ENCODE measurements at places on chromosomes 6 and 20.

- no peak for DNase-seq
These were observed 602.3 kb upstream of the MMS22L start for GRCh38 chr6:97885325-97885724.

GRCh38 chr6:26087284-26088115, at the start of gene HFE:
Gene HFE (plus strand): TSS chr6:26087429. CDS start chr6:26087441, 12 bp downstream.
- DNase-seq: no peak

DNA sequence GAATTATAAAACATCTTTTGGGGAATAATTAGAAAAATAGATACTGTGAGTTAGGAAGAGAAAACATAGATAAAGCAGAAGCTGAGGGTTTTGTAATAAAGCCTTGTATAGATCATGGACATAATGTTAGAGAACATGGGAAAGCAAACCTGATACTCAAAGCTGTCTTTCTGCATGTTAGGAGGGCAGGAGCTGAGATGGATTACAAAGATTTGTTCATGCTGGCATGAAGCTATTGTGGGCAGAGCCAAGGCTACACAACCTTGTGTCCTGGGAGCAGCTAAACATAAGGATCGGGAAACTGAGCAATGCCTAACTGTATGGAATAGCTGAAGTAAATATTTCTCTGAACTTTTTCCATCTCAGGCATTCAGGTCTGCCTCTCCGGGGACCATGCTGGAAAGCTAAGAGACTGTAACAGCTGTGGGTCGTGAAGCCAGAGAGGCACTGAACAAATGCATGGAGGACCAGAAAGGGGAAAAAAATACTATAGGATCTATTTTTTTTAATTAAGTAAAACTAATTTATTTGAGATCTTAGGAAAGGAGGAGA, 28.2 kb upstream of the CNKSR3 start:
- DNase-seq: no peak

DNA sequence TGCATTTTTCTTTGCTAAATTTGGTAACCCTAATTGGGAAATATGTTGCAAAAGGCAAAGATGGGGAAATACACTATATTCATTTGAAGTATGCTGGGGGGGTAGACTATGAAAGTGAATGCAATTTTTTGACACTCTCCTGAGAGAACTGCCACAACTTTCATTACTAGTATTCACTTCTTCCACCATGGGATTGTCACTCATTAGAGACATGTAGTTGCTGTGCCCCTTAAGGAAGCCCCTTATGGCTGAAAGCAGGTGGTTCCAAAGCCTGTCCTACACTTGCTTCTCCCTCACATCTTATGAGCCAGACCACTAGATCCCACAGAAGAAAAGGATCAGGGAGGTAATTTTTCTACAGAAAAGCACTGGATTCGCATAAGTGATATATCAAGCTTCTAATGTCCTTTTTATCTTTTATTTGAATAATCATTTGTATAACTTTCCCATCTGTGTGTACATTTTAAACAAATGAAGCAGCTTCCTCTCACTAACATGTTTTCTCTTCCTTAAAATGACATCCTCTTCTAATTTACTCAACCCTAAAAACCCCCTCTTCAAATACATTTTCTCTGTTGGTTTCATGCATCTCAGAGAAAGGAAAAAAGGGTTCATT, 83.8 kb downstream of the GCLC start:
- peak; percentile 34 for DNase-seq

DNA sequence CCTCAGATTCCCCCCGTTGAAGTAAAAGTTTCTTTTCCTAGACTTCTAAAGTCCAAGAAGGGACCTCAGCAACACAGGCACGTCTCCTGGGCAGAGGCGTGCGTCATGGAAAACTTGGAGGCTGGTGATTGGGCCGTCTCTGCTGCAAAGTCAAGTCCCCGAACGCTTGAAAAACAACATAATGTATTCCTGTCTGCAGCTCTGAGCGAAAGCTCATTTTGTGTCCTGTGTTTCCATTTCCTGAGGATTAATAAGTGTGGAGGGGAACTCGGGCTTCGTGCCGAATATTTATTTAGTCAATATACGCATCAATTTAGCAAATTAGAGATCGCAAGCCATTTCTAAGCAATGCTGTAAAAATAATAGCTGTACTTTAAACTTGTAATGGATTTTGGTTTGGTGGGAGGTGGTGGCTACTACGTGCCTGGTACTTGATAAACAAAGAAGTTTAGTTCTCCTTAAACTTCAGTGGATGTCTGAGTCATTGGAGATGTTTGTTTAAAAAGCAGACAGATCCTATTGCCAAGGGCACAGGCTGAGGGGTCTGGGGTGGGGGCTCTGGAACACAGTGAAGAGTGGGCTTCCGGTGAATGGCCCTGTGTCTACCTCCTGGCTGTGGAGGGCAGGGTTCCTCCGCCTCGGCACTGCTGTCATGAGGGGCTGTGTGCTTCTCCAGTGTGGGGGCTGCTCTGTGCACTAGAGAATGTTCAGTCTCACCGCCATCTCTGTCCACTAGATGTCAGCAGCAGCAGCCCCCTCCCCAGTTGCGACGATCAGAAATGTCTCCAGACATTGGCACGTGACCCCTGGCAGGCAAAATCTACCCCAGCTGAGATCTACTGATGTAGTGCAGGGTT, 21.8 kb downstream of the PCK1 start:
- DNase-seq: no peak

DNA sequence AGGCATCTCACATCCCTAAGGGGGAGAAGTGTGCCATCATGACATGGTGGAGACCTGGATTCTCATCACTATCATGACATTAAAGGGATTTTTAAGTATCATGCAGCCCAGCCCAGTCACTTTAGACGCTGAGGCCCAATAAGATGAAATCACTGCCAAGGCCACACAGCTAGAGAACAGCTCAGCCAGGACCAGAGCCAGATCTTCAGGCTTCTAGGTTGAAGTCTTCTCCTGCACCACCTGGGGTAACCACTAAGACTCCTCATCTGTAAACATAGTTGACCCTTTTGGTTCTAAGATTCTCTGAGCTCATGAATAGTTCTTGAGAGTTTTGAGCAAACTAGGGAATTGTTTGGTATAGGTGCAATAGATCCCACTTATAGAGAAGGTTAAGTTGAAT, 125.1 kb downstream of the TCP11 start:
- no peak for DNase-seq

DNA sequence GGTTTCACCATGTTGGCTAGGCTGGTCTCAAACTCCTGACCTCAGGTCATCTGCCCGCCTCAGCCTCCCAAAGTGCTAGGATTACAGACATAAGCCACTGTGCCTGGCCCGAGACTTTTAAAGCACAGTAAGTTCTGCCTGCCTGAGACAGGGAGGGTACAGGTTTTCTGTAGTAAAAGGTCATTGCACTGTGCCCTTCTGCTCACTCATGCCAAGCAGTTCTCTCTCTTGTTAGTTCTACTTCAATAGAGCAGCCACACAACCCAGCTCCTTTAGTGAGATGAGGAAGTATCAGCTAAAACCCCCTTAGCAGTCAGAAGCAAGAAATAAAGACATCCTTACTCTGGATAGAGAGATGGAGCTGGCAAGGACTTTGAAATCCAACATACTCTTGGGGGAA, 52.4 kb upstream of the ARMH2 start:
- DNase-seq: no peak

DNA sequence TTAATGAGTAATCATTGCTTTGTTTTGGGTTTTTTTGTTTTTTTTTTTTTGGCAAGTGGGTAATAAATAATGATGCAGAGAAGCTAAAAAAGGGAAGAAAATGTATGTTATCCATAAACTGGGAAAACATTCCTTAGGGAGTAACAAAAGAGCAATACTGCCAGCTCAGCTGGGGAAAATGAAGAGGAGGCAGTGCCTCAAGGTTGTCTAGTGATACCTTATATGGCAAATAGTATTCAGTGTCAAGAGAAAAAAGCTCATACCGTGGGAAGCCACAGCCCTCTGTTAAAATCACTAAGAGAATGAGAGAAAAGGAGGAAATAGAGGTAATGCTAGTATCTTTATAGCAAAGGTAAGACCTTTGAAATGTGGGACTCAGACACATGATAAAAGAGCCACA, 47.1 kb upstream of the SMLR1 start:
- DNase-seq: no peak

GRCh38 chr6:54970337-54970736, 123.8 kb downstream of the FAM83B start:
- DNase-seq: no peak

GRCh38 chr20:1449370-1449769, 17.3 kb downstream of the NSFL1C start:
- DNase-seq: no peak

DNA sequence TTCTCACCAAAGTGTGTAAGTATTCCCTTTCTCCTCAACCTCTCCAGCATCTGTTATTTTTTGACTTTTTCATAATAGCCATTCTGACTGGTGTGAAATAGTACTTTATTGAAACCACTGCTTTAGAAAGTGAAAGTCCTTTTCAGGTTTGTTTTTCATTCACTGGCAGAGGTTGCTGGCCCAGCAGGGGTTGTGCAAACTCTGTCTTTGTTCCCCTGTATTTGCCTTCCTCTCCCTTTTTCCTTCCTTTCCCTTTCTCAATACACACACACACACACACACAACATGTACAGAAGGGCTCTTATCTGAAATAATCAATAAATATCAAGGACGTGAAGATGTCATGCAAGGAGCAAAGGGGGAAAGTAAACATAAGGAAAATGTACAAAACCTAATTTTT, 99.8 kb downstream of the LY86 start:
- peak; percentile 42 for DNase-seq

GRCh38 chr6:170102582-170103481, 188.0 kb downstream of the DLL1 start:
- no peak for DNase-seq

- DNase-seq: peak; percentile 44
These were observed 17.9 kb upstream of the CCDC170 start for GRCh38 chr6:151475653-151476523.

GRCh38 chr6:11851387-11851786, 72.8 kb upstream of the ADTRP start:
- no peak for DNase-seq

- no peak for DNase-seq
These were observed 750.2 kb downstream of the HDGFL1 start for GRCh38 chr6:23319582-23319981.

GRCh38 chr20:29762620-29763019, 1494.8 kb upstream of the DEFB115 start:
- DNase-seq: no peak

- no peak for DNase-seq
These were observed 2.8 kb downstream of the COL9A3 start for GRCh38 chr20:62819494-62820174.

GRCh38 chr6:1335367-1336037, 23.6 kb downstream of the FOXQ1 start:
- no peak for DNase-seq

GRCh38 chr6:137028912-137029311, 15.9 kb downstream of the IL20RA start:
- no peak for DNase-seq

DNA sequence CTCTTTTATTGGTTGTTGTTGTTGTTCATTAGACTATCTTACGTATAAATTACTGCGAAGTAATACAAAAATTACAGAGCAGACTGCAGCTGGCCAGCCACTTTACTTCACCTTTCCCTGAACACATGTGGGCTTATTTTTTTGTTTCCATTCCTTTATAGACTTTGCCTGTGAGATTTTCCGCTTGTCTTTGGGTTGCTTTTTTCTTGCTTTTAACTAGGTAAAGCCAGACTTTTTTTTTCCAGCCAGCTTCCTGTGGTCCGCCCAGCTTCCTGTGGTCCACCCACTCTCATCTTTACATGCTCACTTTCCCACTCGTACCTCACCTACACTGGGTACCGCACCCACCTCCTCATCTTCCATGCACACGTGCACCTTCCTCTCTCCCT, 79.0 kb downstream of the IPCEF1 start:
- DNase-seq: no peak

DNA sequence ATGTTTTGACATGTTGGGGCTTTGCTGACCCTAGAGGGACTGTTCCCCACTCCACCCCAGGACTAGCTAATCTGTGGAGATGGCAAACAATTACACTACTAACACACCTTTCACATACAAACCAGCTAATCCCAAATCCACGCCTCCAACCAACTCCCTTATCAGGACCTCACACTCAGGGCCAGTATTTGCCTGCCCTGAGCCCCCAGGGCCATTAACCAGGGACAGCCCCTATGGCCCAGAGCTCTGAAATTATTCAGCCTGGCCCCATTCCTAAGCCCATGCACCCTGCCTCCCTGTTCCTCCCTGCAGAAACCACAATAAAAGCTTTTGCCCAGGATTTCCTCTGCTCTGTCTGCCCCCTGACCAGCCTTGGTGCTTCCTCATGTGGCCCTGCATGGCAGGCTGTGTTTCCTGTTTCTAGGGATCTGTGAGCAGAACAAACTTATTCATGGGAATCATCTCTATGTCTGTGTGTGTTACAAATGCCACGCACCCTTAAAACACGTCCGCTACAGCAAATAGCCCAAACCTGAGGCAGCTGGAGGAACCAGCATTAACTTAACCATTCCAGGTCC, 121.2 kb downstream of the PXDC1 start:
- DNase-seq: no peak

- no peak for DNase-seq
These were observed 342.4 kb downstream of the ZFAND3 start for GRCh38 chr6:38161754-38162492.

DNA sequence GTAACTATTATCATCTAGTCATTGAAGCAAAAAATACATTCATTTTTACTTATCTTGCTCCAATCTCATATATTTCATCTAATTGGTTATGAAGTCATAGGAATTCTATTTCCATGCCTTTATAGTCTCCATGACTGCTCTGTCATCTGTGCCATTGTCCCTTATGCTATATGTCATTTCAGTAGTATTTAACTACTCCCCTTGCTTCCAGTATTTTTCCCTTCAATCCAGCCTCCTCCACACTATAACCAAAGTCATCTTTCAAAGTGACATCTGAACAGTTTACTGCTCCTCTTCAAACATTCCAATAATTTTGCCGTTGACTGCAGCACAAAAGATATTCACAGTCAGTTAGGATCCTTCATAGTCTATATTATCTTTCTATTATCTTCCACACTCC, 216.6 kb upstream of the HS3ST5 start:
- DNase-seq: no peak

- no peak for DNase-seq
These were observed 20.1 kb downstream of the IGF2R start for GRCh38 chr6:159988983-159989454.

DNA sequence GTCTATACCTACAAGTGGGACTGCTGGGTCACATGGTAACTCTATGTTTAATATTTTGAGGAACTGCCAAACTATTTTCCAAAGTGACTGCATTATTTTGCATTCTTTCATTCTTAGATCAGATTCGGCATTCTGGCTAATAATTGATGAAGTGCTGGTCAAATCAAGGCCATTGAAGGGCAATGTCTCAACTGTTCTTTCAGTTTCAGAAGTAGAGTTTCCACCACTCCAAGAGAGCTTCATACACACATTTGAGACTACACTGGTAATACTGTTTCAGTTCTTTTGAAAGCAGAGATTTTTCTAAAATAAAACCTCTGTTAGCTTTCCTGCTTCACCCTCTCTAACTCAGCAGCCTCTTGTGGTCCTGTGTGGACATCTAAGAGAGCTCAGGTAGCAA, 154.5 kb downstream of the CFAP61 start:
- DNase-seq: peak; percentile 33

- no peak for DNase-seq
These were observed 181.8 kb downstream of the TTLL2 start for GRCh38 chr6:167506443-167507301.
